Esophagus squamous epithelium (tissue), 5 donors: ENCODE measurements at places on chromosomes 1 and 21.

DNA sequence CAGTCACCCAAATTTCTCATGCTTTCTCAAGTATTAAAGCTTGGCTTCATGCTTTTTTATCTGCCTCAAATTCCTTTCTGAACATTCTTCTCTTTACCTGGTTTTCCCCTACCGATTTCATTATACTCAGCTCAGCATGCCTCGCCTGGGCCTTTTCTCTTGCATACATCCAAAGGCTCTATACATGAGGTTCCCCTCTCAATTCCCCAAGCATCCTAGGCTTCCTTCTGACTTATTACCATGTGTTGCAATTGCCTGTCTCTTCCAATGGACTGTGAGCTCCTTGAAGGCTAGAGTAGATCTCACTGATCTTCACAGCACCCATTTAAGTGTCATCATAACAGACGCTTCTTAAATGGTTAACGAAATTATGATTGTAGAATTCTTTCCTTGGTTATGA is 24.1 kb upstream of the CYP4A22 start:
- no peaks in the 10 kb centered on the region for H3K27me3 ChIP-seq
- no peak for DNase-seq
- H3K4me1 ChIP-seq = no peaks in the 10 kb centered on the region
- no peaks in the 10 kb centered on the region for H3K36me3 ChIP-seq
- H3K4me3 ChIP-seq = no peak overlapping the region

- no peaks in the 10 kb centered on the region for H3K27me3 ChIP-seq
- no peak overlapping the region for H3K27ac ChIP-seq
- no peak for DNase-seq
- H3K36me3 ChIP-seq = no peaks in the 10 kb centered on the region
Observed at GRCh38 chr1:201191653-201192260, 1.1 kb downstream of the IGFN1 start.

DNA sequence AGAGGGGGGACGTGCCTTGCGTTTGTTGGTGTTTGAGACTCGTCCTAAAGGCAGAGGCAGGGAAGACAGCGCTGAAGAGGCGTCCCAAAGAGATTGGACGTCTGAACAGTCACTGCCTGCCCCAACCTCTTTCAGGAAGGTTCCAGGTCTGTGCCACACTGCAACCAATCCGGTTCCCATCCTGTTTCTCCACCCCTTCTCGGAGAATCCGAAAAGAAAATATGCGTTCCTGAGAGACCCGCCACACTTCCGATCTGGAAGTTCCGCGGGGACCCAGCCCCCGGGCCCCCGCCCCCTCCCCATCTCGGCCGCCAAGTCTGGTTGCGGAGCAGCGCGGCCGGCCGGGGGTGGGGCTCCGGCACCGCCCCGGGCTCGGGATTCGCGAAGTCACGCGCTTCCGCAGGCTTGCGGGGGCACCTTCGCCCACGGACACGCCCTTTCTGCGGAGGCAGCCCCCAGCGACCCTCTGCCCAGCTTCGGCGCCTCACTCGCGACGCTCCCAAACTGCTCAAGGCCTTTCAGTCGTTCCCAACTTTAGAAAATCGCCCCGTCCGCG is 124.5 kb upstream of the DPYD start:
- H3K36me3 ChIP-seq = no peaks in the 10 kb centered on the region
- peaks cover 8% of the 10 kb centered on the region for H3K27me3 ChIP-seq
- H3K4me3 ChIP-seq = peak overlapping the region; percentile 65
- no peak for DNase-seq
- no peak overlapping the region for H3K27ac ChIP-seq

DNA sequence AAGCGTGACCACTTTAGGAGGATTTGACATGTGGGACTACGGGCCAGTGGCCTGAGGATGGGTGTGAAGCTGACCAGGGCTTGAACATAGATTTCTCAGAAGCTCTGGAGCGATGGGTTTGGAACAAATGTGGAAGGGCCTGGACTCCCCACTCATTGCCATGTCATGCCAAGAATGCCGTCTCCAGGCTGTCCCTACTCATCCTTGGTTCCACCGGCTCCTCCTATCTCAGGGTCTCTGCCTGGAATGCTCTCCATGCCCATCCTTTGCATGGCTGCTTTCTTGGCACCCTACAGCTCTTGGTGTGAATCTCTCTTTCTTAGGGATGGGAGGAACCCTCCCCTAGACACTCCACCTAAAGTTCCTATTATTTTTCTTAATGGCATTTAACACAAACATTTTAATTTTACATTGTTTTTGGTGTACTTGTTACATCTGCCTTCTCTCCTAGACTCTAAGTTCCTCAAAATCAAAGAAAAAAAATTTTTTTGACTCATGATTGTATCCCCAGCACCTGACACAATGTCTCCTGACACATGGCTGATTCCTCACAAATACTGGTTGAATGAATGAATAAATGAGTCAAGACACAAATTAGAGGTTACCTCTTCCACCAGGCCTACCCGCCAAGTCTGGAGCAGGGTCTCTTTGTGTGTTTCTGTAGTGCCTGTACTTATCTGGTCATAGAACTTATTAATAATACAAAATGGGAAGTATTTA is 114.5 kb downstream of the OMA1 start:
- no peak for DNase-seq
- no peaks in the 10 kb centered on the region for H3K36me3 ChIP-seq
- no peak overlapping the region for H3K4me3 ChIP-seq
- H3K27ac ChIP-seq = no peak overlapping the region
- no peaks in the 10 kb centered on the region for H3K4me1 ChIP-seq
- no peaks in the 10 kb centered on the region for H3K27me3 ChIP-seq

- H3K27me3 ChIP-seq = no peaks in the 10 kb centered on the region
- no peak overlapping the region for H3K4me3 ChIP-seq
- H3K27ac ChIP-seq = no peak overlapping the region
- H3K4me1 ChIP-seq = no peaks in the 10 kb centered on the region
Observed at GRCh38 chr21:39220150-39220549, 36.9 kb upstream of the PSMG1 start.

DNA sequence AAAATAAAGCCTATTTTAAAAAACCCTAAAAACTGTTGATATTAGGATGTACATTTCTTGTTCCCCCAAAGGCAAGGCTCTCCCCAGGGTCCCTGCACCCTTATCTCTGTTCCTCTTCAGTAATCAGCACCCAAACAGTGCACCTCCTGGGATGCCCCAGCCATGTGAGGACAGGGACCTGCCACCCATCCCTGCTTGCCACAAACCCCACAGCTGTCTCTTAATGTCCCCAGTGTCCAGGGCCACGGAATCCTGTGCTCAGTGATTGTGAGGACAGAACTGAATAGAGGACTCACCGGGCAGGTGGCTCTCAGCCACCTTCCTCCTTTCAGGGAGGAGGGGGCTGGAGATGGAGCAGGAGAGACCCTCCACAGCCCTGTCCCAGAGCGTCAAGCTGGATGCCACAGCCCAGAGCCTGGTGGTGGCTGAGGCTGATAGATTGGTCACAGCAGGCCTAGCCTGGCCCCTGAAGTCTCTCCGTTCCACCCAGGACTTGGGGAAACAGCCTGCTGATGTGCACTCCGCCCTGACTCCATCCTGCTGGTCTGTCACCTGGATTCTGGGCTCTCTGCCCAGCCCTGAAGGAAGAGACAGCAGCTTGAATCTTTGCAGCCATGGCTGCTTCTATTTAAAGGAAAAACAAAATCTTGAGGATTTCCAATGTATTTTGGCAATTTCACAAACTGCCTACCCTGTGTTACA is 23.1 kb downstream of the RNF187 start:
- no peaks in the 10 kb centered on the region for H3K27me3 ChIP-seq
- no peak overlapping the region for H3K27ac ChIP-seq
- no peaks in the 10 kb centered on the region for H3K36me3 ChIP-seq
- peaks cover 10% of the 10 kb centered on the region for H3K4me1 ChIP-seq
- no peak overlapping the region for H3K4me3 ChIP-seq

DNA sequence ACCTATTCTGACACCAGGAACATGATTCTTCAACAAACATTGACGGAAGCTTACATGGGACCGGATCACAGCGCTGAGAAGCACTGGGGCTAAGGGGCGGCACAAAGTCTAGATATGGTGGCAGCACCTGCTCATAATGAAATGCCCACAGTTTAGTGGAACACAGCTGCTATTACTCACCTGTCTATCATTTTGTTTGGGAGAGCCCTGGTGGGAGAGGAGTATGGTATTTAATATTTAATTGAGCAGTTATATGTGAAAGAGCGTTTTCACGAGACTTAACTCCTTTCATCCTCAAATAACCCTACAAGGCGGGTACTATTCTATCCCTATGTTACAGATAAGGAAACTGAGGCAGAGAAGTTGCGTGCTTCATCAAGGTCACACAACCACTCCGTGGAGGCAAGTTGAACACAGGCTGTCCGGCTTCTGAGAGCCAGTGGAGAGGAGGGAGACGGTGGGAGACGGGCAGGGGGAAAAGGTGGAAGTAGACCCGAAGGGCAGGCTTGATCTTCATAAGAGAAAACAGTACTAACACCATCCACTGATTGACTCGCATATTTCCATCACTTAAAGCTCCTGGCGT is 790 bp upstream of the TSNAX start:
- peaks cover 27% of the 10 kb centered on the region for H3K36me3 ChIP-seq
- peak overlapping the region; percentile 64 for H3K4me3 ChIP-seq
- no peaks in the 10 kb centered on the region for H3K27me3 ChIP-seq
- H3K27ac ChIP-seq = peak overlapping the region; percentile 81

DNA sequence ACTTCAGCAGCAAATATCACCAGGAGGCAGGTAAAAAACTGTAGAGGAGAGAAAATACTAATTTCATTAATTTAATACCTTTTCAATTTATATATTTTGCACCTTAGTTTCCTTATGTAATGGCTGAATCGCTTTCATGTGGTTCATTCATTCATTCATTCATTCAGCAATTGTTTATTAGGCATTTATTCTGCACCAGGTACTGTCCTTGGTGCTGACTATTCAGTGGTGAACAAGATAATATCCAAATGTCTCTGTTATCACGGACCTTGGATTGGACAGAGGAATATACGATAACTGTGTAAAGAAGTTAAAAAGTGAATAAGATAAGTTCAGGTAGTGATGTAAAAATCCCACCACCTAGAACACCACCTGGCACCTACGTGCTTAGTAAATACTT is 28.8 kb downstream of the TSPAN2 start:
- DNase-seq = no peak
- peaks cover 10% of the 10 kb centered on the region for H3K4me1 ChIP-seq
- H3K36me3 ChIP-seq = no peaks in the 10 kb centered on the region
- H3K27ac ChIP-seq = no peak overlapping the region
- H3K27me3 ChIP-seq = no peaks in the 10 kb centered on the region

DNA sequence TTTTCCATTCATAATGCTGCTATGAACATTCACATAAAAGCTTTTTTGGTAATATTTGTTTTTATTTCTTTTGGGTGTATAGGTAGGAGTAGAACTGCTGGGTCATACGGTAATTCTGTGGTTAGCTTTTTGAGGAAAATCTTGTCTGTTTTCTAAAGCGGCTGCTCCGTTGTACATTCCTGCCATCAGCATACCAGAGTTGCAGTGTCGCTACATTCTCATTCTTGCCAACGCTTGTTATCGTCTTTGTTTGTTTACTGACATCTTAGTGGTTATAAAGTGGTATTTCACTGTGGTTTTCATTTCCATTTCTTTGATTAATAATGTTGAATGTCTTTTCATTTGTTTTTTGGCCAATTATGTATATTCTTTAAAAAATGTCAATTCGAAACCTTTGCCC is 469.8 kb upstream of the ZP4 start:
- DNase-seq = no peak
- H3K36me3 ChIP-seq = no peaks in the 10 kb centered on the region
- no peaks in the 10 kb centered on the region for H3K27me3 ChIP-seq
- no peak overlapping the region for H3K4me3 ChIP-seq
- H3K27ac ChIP-seq = no peak overlapping the region
- no peaks in the 10 kb centered on the region for H3K4me1 ChIP-seq

DNA sequence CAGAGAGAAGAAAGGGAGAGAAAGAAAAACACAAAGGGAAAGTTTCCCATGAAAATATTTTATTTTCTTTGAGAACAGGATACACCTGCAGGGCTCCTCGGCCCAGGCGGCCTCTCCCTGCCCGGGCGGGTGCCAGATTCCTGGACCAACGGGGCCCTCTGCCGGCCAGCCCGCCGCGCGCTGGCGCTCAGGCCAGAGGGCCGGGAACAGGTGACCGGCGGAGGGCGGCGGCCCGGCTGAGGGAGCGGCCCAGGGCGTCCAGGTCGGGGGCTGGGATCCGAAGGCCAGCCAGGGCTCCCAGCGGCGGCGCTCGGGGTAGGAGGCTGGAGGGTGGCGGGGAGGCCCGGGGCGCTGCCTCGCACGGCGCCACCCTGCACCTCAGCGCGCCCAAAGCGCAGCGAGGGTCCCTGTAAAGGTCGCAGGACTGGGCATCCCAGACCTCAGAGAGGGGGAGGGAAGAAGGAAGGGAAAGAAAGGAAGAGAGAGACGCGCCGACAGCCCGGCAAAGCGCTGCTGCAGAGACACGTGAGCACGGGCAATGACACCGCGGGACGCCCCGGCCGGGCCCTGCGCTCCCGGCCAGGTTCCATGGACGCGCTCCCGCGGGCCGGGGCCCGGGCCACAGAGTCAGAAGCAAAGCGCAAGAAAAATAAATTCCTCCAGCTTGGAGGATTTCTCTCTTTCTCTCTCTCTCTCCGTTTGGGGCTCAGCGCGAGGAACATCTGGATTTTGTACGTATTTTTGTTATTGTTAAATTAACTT is 927 bp downstream of the WNT9A start:
- H3K27me3 ChIP-seq = no peaks in the 10 kb centered on the region
- peak overlapping the region; percentile 53 for H3K4me3 ChIP-seq
- no peak for DNase-seq
- no peaks in the 10 kb centered on the region for H3K36me3 ChIP-seq
- H3K4me1 ChIP-seq = peaks cover 33% of the 10 kb centered on the region

DNA sequence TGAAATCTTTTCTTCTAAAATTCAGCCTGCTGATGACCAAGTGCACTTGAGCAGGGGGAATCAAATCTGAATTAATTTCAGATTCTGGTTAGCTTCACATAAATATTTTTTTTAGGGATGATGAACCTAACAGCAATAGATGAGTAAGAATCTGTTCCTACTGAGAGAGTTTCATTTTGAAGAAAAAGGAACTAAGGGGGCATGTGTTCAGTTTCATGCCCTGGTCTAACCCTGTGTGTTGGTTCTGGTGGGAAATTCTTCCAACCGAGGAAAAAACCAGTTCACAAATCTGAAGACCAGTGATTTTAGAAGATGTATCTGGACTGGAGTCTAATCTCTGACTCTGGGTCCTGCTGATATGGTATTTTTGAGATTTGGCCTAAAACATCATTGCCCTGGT is 13.7 kb downstream of the SELL start:
- no peaks in the 10 kb centered on the region for H3K4me1 ChIP-seq
- DNase-seq = no peak
- H3K36me3 ChIP-seq = no peaks in the 10 kb centered on the region
- H3K27ac ChIP-seq = no peak overlapping the region

GRCh38 chr1:40706626-40707025 is 15.1 kb downstream of the NFYC start:
- DNase-seq = no peak
- H3K27me3 ChIP-seq = no peaks in the 10 kb centered on the region
- H3K4me1 ChIP-seq = peaks cover 49% of the 10 kb centered on the region
- H3K27ac ChIP-seq = no peak overlapping the region

DNA sequence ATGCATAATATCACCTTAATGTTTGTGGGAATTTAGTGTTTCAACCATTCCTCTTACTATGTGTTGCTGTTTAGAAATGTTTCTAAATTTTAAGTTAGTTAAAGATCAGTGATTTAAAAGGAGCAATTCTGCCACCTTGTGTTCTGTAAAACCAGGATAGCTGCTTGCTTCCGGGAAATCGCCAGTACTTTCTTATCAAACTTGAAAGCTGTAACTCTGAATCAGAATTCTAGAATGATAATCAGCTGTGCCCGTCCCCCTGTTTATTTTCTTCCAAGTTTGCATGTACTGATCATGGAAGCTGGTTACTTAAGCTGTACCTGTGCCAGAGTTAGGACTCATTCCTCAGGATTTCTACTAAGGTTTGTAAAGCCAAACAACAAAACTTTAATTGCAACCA is 656.4 kb downstream of the LTN1 start:
- H3K27ac ChIP-seq = no peak overlapping the region
- no peaks in the 10 kb centered on the region for H3K36me3 ChIP-seq
- no peak for DNase-seq
- no peak overlapping the region for H3K4me3 ChIP-seq
